ENCODE measurements at places on chromosomes 12 and 14. TPM values are rescaled to one million over a fixed set of nuclear protein-coding genes. Genes with fewer than 3 reads are reported as not detected.

Gene PROX2
- not detected for total RNA-seq

Gene MDM2
- 64.7 TPM for total RNA-seq

Gene CDK4
- 145 TPM for total RNA-seq

Gene EEF1AKMT3
- total RNA-seq = 4.9 TPM

Gene SSTR1
- total RNA-seq = not detected

Gene INSM2
- total RNA-seq = not detected

Gene BTG1
- total RNA-seq = 21.2 TPM

Gene HOXC11
- 3.1 TPM for total RNA-seq

Gene CDCA3
- 52.9 TPM for total RNA-seq

Gene SMIM10L1
- 3.5 TPM for total RNA-seq

Gene COL2A1
- 0.72 TPM for total RNA-seq

All from hair follicular keratinocyte (primary cell).